Stimulated activated effector memory CD8-positive, alpha-beta T cell treated with anti-CD3 and anti-CD28 coated beads, Interleukin-12 subunit alpha, Interleukin-12 subunit beta, amount 100 ng/mL, for 72 hours (primary cell): ENCODE measurements at places on chromosomes 12 and 14.

DNA sequence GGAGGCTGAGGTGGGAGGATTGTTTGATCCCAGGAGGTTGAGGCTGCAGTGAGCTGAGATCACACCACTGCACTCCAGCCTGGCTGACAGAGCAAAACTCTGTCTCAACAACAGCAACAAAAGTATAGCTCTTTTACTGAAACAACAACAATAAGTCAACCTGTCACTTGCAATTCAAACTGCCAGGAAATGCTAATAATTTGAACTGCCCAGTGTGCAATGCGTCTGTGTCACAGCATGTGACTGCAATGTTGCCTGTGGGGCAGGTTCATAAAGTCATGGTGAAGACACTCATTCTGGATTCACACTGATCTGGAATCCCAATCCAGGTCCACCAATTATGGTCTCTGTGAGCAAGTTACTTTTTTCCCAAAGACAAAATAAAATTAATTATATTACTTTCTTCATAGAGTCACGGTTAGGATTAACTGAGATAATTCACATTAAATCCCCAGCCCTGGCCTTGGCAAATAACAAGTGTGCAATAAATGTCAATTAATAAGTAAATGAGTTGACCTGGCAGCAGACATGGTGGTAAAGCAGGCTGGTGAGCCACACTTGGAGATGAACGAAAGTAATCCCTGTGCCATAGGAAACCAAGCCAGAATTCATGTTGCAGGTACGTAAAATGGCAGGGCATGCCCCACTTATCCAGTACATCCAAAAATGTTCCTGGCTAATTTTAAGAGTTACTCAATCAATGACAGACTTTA is 89.1 kb upstream of the CPSF6 start:
- DNase-seq, result no peak

DNA sequence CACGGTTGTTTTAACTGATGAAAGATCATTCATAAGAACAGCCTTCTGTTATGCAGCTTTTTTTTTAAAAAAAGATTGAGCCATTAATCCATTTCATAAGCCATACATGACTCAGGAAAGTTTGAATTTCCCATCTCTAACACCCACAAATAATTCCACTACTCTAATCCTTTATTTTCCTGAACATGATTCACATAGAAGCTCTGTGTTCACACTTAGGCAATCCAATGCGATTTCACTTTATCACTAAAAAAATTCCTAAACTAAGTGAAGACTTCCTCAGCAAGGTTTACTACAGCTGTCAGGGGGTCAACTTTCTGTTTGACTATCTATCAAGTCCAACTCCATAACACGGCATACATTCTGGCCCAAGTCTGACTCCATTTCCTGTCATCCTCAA is 25.9 kb downstream of the PKP2 start:
- no peak for DNase-seq

DNA sequence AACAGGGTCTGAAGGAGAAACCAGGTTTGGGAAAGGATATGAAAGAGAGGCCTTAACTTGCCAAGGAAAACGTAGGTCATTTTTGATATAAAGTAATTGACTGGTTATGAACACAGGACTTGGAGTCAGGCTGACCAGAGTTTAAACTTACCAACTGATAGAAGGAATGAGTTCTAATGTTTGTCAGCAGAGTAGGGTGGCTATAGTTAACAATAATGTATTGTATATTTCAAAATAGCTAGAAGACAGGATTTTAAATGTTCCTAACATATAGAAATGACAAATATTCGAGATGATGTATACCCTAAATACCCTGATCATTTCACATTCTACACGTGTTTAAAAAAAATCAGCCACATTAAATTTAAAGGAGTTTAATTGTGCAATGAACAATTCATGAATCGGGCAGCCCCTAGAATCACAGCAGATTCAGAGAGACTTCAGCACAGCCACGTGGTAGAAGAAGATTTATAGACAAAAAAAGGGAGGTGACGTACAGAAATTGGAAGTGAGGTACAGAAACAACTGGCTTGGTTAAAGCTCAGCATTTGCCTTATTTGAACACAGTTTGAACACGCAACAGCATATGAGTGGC is 52.5 kb upstream of the PLEKHG7 start:
- DNase-seq, result no peak

DNA sequence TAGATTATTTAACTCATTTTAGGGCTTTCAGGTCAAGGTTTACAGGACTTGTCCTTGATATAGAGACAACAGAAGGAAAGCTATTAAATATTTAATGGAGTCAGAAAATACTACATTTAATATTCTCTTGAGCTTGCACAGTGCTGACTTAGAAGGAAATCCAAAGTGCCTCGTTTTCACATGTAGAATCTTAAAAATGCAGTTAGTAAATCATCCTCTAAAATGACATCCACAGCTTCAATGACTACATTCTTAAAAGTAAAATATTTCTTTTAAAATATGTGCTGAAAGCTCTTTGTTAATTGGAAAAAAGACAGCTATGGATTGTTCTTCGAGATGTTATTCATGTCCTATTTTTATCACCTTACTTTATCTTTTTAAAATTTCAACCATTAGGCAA is 146.9 kb downstream of the KCNC2 start:
- DNase-seq, result no peak

DNA sequence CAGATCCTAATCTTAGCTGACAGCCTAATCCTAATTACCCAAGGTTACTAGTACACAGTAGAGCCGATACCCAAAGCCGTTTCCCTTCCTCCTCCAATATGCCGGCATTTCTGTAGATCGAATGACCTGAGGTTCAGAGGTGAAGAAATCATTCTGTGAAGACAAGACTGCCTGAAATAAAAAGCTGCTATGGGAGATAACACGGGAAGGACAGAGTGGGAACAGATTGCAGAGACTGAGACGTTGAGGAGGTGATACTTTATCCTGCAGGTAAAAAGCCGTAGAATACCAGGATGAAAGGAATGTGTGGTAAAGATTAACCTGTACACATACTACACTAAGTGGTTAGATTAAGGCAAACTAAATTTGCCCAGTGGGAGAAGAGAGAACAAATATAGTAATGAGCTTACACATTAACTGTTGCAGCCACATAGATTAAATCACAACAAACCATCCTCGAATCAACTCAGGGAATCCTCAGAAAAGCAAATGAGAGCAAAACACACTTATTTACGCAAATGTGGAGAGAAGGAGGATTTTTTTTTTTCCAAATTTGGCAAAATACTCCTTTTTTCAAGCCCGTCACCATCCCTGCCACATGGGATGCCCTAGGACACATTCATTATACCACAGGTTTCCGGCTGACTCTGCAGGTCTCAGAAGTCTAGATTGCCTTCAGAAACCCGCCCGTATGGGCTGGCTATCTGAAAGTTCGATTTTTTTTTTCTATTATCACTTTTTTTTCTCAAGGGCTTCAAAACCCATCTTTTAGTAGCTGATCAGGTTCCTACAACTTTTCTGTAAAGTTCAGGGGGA is 188.0 kb downstream of the TTC8 start:
- no peak for DNase-seq

- DNase-seq, result no peak
Observed at GRCh38 chr14:92969871-92970270, 46.9 kb downstream of the CHGA start.

DNA sequence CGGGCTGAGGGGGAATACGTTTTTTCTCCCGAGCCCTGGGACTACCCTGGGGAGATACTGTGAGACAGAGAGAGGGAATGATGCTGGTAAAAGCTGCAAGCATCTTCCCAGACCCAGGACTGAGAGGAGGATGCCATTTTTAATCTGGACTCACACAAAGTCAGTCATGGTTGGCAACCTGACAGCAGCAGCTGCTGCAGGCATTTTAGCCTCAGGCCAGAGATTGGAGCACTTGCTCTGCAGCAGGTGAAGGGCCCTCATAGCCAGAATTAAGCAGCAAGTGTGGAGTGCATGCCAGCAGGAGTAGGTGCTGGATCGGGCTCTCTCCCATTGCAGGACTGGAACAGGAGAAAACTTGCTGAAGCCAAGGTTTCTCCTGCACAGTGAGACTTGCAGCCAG is 361.1 kb upstream of the CLEC14A start:
- DNase-seq, result no peak

DNA sequence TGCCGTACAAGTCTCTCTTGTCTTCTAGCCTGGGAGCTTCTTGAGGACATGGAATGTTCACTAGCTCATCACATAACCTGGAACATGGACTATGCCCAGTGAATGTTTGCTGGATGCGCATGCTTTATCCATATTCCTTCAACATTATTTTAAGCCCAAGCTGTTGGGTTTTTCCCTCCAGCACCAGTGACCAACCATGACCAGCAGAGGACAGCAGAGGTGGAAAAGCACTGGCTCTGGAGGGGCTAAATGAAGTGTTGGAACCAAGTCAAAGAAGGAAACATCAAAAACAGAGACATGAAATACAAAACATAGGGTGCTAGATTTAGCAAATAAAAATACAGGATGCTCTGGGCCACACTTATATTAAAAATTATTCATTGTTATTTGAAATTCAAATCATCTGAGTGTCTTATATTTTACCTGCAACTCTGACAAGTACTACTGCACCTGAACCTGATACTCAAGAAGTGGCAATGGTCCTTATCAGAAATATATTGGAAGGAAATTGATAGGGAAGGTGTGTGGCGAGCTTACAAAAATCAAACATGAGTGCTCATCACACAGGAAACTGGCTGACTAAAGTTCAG is 23.1 kb upstream of the HELB start:
- DNase-seq, result no peak

DNA sequence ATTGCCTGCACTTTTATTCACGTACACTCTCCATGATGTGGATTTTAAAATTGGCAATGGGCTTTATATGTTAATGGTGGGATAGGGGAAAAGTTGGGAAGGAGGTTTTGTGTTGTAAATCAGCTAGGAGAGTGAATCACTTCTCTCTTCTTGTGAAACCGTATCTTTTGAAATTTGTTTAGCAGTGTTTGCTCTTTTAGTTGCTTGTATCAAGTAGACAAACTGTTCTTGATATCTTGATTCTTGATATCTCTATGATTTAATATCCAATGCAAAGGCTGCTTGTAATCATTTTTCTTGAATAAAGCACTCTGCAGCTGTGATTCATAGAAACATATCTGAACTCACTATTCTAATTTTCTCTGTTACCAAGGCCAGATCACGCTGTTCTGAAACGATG is 615.1 kb downstream of the CCER1 start:
- no peak for DNase-seq

DNA sequence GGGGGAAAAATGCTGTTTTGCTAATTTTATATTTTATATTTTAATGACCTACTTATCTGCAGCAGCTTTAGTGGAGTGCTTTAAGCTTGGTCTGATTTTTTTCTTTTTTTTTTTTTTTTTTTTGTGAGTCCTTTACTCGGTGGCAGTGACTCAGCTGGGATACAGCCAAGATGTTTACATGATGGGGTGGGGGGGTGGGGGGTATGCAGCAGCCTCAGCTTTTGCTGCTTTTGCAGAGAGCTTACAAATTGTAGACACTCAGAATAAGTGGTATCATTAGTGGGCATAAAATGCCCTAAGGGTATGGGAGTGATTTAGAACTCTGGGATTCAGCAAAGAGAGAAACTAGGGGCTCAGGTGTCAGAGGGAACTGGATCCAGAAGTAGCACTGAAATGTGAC is 38.2 kb upstream of the ARHGAP5 start:
- DNase-seq, result no peak

DNA sequence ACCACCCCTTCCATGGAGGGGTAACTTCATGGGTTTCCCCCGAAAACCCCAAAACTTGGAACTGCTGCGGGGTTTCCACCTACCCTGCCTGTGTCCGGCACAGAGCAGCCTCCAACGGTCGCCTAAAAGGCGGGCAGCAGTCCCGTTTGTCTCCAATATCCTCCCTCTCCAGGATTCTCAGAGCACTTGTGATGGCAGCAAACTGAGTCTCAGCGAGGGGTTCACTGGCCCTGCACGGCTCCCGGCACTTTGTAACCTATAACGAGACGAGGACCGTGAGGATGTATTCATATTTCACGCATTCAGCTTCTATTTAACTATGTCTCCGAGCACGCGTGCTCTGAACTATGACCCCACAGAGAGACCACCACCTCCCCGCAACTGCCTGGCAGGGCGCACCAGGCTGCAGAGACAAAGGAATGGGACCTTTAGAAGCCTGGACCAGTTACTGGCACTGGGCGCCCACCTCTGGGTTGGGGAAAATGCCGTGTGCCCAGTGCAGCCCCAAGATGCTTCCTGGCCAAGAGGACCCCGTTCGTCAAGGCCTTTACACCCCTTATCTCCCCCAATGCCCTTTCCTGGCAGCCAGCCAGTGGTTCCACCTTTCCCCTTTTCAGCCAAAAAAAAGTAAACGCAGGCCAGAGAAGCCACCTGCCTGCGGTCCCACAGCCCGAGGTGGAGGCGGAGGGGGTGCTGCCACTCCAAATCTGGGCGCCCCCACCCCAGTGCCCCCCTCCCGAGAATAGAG is 173.1 kb upstream of the RTL1 start:
- DNase-seq, result no peak
